ENCODE measurements at places on chromosomes 13 and 19. TPM values are rescaled to one million over a fixed set of nuclear protein-coding genes. Genes with fewer than 3 reads are reported as not detected.
A peak's percentile ranks its signal among the peaks of the same experiment; 100 is the strongest.

DNA sequence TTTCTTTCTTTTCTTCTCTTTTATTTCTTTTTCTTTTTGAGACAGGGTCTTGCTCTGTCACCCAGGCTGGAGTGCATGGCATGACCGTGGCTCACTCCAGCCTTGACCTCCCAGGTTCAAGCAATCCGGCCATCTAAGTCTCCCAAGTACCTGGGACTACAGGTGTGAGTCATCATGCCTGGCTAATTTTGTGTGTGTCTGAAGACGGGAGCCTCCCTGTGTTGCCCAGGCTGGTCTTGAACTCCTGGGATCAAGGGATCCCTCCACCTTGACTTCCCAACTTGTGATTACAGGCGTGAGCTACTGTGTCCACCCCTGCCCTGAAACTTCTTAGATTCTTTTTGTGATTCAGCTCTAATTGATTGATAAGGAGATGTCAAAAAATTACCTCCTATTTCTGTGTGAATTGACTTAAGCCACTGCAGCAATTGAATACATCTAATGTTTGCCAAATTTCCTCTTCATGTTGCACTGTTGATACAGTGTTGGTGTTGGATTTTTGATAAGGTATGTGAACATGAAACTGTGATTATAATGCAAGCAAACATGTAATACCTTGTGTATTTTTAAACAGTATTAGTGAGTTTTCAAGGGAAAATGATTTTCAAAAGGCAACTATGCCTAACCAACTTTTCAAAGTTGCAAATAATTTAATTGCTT lies 22.6 kb downstream of the KLF5 start:
- DNase-seq = no peak

DNA sequence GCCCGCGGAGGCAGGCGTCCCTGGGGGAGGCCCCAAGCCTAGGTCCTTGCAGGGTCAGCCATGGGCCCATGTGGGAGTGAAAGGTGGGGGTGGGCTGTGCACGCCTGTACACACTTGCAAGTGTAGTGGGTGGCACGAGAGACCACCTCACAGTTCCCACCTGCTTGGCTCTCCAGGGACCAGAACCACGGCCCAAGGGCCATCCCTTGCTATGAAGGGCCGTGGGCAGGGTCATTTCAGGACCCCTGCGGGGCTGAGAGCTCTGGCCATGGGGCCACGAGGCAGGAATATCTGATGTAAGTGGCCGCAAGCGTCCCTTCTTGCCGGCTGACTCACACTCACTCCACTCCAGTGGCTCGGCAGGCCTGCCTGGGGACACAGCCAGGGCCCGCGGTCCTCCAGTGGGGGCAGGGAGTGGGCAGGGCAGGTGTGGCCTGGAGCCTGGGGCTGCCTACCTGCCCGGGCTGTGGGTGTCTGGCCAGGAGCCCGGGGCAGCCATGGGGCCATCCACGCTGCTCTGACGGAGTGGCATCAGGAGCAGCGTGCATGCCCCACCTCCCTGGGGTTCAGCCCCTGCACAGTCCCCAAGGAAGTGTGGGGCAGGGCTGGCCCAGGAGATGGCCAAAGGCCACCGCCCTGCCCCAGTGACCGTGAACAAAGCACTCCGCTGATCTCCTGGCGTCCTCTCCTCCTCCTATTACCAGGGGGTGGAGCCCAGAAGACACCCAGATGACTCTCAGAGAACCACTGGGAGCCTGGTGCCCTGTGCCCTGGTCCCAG lies 8.6 kb upstream of the MKNK2 start:
- peak; percentile 67 for DNase-seq

DNA sequence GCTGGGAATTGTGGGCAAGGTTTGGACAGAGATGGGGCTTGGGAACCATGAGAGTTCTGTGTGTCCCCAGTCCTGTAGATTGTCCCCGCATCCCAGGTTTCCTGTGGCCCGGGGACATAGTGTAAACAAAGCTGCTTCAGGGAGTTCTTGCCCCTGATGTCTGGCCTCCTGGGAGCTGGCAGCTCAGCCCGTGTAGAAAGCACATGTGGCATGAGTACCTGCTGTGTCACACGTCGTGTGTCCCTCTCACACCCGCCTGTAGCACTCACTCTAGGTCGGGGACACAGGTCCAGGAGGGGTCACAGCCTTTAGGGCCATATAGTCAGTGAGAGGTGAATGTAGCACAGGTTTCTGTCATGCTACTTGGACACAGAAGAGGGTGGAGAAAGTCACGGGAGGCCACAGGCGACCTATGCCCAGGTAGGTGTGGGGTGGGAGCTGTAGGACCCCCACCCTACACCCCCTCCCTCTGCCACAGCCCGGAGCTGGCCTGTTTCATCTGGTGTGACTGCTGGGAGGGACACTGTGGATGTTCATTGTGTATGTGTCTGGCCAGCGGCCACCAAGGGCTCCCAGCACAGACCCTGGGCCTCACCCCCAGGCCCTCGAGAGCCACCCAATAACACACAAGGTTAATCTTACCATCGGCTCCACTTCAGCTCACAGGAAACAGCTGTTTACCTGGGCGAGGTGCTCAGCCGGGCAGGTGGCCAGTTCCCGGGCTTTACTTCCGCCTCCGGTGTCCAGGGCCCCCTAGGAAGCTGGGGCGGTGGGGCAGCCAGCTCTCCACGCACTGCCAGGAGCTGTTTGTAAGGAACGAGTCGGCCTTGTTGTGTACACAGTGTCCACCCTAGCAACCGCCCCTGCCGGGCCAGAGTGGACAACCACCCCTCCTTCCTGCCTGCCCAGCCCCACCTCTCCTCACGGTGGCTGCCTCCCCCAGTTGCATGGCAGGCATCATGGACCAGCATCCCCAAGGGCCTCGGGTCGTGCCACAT lies 49.7 kb downstream of the COMP start:
- peak; percentile 36 for DNase-seq

- peak; percentile 90 for DNase-seq
Measured at GRCh38 chr19:40598121-40598917, 2.9 kb upstream of the LTBP4 start.

DNA sequence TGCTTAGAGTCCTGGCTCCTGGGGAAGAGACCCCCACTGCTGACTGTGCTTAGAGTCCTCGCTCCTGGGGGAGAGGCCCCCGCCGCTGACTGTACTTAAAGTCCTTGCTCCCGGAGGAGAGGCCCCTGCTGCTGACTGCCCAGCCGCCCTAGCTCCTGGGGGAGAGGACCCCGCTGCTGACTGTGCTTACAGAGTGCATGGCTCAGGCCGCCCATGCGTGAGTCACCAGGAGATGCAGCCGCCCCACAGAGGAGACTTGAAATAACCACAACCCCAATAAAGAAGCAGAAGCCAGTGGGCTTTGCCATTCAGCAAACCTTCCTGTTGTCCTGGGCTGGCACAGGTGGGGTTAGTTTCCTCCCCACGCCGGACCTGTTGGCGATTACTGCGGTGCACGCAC lies 79.2 kb upstream of the C13orf46 start:
- no peak for DNase-seq

- DNase-seq = peak; percentile 87
Measured at GRCh38 chr19:5031231-5032100, 62.6 kb downstream of the KDM4B start.

DNA sequence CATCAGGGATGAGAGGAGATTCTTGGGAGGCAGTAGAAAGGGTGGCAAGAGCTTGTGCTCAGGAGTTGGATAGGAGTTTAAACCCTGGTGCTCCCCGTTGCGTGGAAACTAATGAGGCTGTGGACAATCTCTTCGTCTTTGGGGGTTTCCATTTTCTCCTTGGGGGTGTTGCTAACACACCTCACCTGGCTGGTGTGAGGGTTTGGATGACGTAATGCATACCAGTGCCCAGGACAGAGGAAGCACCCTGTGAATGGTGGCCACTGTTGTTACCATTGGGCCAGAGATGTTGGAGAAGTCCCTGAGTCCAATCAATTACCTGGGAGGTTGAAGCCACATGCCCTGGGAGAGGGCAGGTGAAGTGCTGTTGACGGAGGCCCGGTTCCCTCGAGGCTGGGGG lies 146.5 kb downstream of the URI1 start:
- no peak for DNase-seq

- DNase-seq = no peak
Measured at GRCh38 chr19:46789371-46789770, 977 bp upstream of the SLC1A5 start.

- peak; percentile 46 for DNase-seq
Measured at GRCh38 chr19:14023404-14024235, 4.3 kb upstream of the RLN3 start.

GRCh38 chr19:33524024-33524664 lies 2.6 kb upstream of the PEPD start:
- no peak for DNase-seq

DNA sequence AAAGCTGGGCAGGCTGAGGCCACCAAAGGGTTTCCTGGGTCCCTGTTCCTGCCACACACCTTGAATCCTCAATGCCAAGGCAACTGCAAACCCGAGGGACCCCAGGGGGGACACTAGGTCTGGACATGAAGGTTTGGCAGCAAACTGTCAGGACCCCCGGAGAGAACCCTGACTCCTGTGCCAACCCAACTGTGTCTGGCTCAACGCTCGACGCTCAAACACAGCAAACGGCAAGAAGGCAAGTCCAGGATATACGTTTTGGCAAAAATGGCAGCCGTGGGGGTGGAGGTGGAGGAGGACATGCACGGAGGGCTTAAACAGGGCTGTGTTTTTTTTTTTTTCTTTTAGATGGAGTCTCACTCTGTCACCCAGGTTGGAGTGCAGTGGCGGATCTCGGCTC lies 73.0 kb downstream of the GADD45B start:
- DNase-seq = no peak

The NCCRP1 gene
- not detected for total RNA-seq

DNA sequence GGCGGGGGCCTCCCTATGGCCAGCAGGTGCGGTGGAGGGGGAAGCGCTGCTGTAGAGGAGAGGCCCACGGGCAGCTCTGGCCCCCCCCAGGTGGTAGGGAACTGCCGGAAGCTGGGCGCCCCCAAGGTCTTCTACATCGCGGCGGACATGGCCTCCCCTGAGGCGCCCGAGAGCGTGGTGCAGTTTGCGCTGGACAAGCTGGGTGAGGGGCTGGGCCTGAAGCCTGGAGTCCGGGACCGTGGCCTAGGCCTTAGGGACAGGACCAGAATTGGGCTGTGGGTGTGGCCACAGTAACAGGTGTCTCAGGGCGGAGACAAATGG lies 3.8 kb upstream of the RPL36 start:
- DNase-seq = no peak

DNA sequence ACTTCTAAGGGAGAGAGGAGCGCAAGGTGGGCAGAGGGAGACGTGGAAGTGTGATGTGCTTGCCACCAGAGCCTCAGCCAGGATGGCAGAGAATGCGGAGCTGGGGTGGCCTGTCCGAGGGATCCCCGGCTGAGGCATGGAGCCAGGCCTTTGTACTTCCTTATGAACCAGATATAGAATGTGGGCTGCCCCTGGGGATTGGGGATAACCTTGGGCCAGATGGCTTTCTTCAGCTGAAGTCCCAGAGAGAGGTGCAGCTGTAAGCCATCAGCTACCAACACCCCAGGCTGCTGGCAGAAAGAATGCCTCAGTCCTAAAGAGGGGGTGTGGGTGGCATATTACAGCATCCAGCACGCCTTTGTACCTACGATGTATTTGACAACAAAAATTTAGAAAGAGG lies 25.5 kb upstream of the FBXO17 start:
- no peak for DNase-seq
